ENCODE measurements at places on chromosomes 6 and 20. TPM values are rescaled to one million over a fixed set of nuclear protein-coding genes. Genes with fewer than 3 reads are reported as not detected.

The THBS2 gene
- total RNA-seq: 15.8 TPM

The GSTA4 gene
- 145 TPM for total RNA-seq

- DNase-seq: no peak
These were observed 40.5 kb upstream of the JARID2 start for GRCh38 chr6:15205321-15205720.

DNA sequence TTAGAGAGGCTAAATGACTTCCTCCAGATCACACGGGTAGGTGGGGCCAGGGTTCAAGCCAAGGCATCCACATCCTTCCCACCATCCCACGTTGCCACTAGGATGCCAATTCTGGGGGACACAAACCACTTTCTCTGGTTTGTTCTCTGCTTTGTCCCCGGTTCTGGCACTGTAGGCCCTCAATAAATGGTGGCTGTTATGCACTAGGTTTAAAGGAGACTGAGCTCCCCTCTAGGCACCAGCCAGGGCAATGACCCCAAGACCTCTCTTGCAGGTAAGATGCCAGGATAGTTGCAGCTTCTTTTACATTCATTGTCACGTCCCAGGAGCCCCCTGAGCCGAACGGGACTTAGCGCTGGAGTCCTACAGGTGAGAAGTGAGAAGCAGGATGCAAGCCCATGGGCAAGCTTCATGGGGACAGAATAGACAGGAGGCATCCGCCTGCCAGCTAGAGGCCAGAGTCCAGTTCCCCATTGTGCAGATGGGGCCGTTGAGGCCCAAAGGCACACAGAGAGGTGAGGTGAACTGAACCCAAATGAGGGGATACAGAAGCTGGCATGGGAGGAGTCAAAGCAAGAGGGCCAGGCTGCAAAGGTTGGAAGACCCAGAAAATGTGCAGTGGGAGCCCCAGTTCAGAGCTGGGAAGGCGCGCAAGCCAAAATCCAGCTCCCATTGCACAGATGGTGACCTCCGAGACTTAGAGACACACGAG lies 677 bp downstream of the PXMP4 start:
- no peak for DNase-seq

DNA sequence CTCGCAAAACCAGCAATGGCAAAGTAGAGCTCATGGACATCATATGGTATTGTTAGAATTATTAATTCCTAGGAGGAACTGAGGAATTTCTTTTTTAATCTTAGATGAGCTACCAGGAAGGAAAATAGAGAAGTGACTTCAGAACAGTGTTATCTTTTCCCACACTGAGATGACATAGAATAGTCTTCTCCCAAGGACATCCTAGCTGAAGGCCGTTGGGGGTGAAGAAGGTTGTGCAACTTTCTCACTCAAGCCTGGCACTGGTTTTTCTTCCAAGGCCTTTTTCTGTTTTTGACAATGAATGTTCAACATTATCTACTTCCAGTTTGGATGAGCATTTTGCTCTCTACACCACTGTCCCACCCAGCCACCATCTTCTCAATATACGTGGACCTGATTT lies 35.8 kb upstream of the MAS1 start:
- DNase-seq: no peak

GRCh38 chr20:4925842-4926530 lies 75.3 kb downstream of the SLC23A2 start:
- no peak for DNase-seq

DNA sequence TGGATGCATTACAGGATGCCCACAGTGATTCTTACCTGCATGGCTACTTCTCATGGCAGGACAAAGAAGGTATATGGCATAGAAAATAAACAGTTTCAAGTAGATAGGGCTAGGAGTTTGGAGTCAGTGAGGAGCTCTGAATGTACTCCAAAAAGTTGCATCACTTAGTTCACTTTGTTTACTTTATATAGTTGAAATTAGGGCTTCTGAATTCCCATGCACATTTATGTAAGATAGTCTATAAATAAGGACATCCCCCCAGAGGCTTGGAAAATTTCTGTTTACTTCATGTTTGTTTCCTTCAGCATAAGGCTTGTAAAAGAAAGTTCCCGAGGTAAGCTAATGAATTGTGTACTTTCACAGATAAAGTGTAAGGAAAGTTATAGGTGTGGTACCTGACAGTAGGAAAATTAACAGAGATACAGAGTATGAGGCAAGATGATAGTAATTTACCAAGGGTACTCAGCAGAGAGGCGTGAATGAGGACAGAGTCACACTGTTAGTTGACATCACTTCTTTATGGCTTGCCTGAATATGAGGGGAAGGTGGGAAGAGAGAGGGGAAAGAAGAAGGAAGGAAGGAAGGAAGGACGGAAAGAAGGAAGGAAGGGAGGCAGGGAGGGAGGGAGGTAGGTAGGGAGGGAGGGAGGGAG lies 51.1 kb downstream of the ADTRP start:
- no peak for DNase-seq
